SK-MEL-5 (cell line): ENCODE measurements at places on chromosomes 6 and 20. TPM values are rescaled to one million over a fixed set of nuclear protein-coding genes. Genes with fewer than 3 reads are reported as not detected.

Gene PLEKHG1
- 3.5 and 5.5 TPM in 2 replicates for total RNA-seq

Gene PSORS1C2
- not detected in 2 replicates for total RNA-seq

Gene LPIN3
- 6.2 and 8.9 TPM in 2 replicates for total RNA-seq

Gene PRDM1
- total RNA-seq = 0.08 and 0.16 TPM in 2 replicates

Gene SOX18
- 0.37 TPM in 1 of 2 replicates, not detected in the other for total RNA-seq

Gene SPACA1
- total RNA-seq = not detected in 2 replicates

Gene CPNE5
- total RNA-seq = 0.63 TPM in 1 of 2 replicates, not detected in the other

Gene GJA10
- total RNA-seq = not detected in 2 replicates

Gene HSPA1L
- 0.29 TPM in 2 replicates for total RNA-seq

Gene ZSCAN26
- total RNA-seq = 9.3 and 11.3 TPM in 2 replicates

Gene CST4
- total RNA-seq = not detected in 2 replicates

Gene CFAP206
- 0.29 and 0.37 TPM in 2 replicates for total RNA-seq

Gene TNFRSF6B
- total RNA-seq = 1.5 and 1.6 TPM in 2 replicates
